MG63 (cell line): ENCODE measurements at places on chromosomes 6 and 20. TPM values are rescaled to one million over a fixed set of nuclear protein-coding genes. Genes with fewer than 3 reads are reported as not detected.

Gene CCM2L
- not detected in 2 replicates for total RNA-seq

Gene MATN4
- total RNA-seq: not detected in 2 replicates

Gene NMBR
- not detected in 2 replicates for total RNA-seq

Gene ENPP5
- total RNA-seq: 0.95 TPM in 1 of 2 replicates, not detected in the other

Gene FAM83C
- total RNA-seq: not detected in 2 replicates

Gene IP6K3
- total RNA-seq: not detected in 2 replicates

DNA sequence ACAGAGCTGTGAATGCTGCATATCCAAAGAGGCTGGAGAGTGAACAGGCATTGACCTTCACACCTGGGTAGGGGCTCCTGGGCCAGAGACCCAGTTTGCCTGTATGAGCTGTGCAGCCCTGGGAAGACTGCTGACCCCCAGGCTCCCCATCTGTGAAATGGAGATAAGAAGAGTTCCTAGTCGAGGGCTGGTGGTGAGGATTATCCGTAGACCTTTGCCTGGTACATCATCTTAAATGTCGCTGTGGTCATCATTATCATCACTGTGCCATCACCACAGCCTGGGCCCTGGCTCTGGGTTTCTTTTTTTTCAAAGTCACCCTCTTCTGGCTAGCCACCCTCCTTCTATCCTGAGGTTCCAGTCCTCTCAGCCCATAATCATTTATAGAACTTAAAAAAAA lies 12.0 kb downstream of the AGPAT4 start:
- DNase-seq: no peak

- peak; percentile 71 for DNase-seq
Observed at GRCh38 chr6:13307508-13307995, 20.8 kb downstream of the TBC1D7 start.

- no peak for DNase-seq
Observed at GRCh38 chr6:118122801-118123200, 215.7 kb downstream of the SLC35F1 start.

DNA sequence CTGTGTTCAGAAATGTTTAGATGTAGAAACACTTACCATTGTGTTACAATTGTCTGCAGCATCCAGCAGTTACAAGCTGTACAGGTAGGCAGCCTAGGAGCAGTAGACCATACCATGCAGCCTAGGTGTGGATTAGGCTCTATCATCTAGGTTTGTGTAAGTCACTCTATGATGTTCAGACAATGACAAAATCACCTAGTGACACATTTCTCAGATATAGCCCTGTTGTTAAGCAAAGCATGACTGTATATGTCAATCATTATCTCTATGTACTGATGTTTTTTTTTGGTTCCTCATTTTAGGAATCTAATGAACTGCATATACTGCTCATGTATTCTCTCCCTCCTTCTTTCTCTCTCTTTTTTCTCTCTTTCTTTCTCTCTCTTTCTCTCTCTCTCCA lies 22.2 kb downstream of the CST8 start:
- DNase-seq: no peak

- no peak for DNase-seq
Observed at GRCh38 chr6:156545931-156546330, 231.2 kb upstream of the ARID1B start.

- peak; percentile 30 for DNase-seq
Observed at GRCh38 chr6:12275107-12275506, 15.1 kb upstream of the EDN1 start.

DNA sequence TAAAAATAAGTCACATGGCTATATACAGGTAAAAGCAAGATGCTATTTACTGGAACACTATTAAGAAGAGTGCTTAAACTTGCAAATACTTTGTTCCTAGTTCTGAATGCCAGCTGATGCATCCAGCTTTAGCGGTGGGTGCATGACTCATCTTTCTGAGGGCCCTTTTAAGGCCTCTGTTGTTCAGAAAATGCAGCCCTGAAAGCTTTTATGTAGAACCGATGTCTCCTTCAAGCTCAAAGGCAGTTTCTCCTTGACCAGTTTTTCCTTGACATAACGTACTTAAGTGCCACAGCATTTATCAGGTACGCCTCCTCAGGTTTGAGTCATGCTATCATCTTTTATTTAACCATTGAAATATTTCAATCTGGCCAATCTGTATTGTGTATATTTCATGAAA lies 82.8 kb downstream of the MLIP start:
- DNase-seq: no peak

GRCh38 chr20:4084721-4085120 lies 69.4 kb upstream of the RNF24 start:
- no peak for DNase-seq
